ENCODE measurements at places on chromosomes 3 and 15. TPM values are rescaled to one million over a fixed set of nuclear protein-coding genes. Genes with fewer than 3 reads are reported as not detected.
A peak's percentile ranks its signal among the peaks of the same experiment; 100 is the strongest.

Gene THSD4
- polyA plus RNA-seq, result 20.8 TPM

DNA sequence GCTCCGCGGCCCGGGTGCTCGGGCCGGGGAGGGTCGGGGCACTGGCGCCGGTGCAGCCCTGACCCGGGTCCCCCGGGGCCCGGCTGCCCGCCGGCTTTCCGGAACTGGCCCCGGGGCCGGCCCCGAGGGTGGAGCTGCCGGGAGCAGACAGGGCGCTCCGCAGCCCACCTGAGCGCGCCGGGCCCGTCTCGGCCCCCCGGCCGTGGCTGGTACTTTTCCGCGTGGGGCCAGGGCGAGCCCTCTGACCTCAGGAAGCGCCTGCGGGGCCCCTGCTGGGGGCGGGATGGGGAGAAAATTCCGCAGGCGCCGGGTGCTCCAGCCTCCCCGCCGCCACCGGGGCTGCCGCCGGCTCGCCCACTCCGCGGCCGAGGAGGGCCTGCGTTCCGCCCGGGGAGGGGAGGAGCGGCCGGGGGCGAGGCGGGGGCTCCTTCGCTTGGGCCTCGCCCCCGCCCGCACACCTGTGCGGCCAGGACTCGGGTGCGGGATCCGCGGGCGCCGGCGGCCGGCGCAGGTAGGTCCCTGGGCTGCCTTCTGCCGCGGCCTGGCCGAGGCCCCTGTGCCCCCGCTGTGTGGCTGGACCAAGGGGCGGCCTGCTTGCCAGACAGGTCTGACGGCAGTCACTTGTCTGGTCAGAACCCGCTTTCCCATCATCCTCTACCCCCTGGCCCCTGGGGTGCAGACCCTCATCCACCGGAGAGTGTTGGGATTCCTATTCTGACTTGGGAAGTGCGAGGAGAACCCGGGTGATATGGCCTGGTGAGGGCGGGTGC is 3.5 kb downstream of the FURIN start:
- DNase-seq, result peak; percentile 48

Gene CYP1A2
- polyA plus RNA-seq, result not detected

- DNase-seq, result peak; percentile 23
These were observed 134.1 kb downstream of the PDZRN3 start for GRCh38 chr3:73490453-73491286.

GRCh38 chr15:56371495-56372147 is 6.4 kb downstream of the TEX9 start:
- DNase-seq, result no peak

GRCh38 chr3:133393204-133393603 is 6.7 kb upstream of the BFSP2 start:
- no peak for DNase-seq

GRCh38 chr3:121481106-121481880 is 64.5 kb downstream of the POLQ start:
- no peak for DNase-seq

- DNase-seq, result no peak
These were observed 31.9 kb upstream of the TSC22D2 start for GRCh38 chr3:150376001-150376848.

GRCh38 chr15:31228011-31228484 is 98.6 kb upstream of the KLF13 start:
- no peak for DNase-seq

GRCh38 chr3:115396801-115397200 is 226.5 kb upstream of the GAP43 start:
- no peak for DNase-seq

DNA sequence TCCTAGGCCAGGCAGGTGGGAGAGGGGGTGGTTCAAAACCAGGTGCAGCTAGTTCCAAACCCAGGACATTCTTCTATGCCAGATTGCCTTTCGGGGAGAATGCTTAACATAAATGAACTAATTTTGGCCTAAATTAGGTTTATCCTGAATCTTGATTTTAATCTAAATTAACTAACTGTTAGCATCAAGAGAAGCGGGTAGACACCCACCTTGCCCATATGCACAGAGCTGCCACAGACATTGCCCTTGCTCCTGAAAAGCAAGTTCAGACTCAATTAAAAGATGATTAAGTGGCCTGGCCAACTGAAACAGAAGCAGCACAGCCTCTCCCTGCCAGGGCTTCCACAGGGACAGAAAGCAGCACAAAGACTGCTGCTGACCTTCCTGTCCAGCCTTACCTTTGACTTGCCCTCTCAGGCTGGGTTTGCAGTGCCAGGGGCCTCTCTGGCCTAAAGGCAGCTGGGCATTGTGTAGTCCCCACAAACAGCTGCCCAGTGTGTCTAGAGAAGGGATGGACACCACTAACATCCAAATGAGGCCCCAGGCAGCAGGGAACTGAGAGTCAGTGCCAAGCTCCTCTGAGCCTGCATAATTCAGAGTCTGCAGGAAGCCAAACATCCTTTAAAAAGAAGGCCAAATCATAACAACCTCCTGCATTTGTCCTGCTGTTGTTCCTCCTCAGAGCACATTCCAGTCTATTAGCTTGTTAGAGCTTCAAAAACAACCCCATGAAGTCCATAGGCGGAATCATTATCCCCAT is 15.4 kb upstream of the OXTR start:
- DNase-seq, result no peak

DNA sequence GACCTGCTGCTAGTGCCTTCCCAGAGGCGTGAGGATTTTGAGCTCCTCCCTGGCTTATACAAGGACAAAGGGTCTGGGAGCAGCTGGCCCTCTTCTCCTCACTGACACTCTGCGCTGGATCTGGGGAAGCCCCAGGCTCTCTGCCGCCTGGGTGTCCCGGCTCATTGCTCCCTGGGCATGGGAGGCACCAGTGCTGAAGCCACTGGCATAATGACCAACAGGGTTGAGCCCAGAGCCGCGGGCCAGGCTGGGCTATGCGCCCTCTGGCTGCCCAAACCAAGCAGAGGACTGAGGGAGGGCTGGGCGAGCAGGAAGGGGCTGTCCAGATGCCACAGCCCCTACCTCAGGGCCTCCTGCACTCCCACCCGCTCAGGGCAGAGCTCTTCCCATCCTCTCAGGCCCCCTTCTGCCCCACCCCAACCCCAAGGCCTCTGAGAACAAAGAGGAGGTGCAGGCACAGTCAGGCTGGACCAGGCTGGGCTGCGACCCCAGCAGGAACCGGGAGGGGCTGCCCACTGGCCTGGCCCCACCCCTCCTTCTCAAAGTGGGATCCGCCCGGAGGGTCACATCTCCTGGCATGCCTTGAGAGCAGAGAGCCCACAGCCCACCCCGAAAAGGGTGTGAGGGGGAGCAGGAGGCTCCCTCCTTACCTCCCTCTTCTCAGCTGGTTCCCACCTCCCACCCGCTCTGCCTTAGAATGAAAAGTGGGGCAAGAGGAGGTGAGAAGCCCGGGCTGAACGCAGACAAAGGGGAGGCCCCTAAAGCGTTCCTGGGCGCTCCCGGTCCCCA is 1.6 kb downstream of the LINGO1 start:
- no peak for DNase-seq

- no peak for DNase-seq
These were observed 183.2 kb downstream of the GAP43 start for GRCh38 chr3:115806501-115806900.

DNA sequence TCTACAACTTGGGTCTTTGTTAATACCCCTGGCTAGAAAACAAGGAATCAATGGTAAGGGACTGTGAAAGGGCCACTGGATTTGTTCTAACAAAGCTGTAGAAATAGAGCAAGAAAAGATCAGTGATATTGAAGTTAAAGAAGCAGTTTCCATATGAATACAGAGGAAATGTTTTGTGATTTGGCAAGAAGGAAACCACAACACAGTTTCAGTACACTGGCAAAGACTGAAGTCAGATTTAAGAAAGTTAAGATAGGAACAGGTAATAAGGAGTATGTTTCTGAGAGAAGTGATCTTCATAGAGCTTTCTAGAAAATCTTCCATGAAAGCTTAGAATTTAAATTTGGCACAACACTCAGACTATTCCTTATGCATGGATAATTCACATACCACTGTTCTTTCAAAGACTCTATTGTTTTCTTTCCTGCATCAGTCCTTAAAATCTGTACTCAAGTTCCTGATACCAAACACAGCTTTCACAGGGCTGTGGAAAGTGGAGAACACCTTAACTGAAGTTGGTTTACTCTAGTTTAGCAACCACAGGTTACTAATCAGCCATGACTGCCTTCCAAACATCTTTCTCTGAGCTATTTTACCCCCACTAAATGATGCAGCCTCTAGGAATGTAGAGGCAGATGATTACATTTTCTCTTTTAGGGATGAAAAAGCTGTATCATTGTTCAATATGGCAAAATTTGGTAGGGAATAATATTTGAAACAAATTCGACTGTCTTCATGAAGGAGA is 32.4 kb upstream of the ALCAM start:
- no peak for DNase-seq

Gene SLC4A7
- polyA plus RNA-seq, result 3.3 TPM

GRCh38 chr3:46576879-46577278 is 10.8 kb upstream of the LRRC2 start:
- DNase-seq, result no peak

DNA sequence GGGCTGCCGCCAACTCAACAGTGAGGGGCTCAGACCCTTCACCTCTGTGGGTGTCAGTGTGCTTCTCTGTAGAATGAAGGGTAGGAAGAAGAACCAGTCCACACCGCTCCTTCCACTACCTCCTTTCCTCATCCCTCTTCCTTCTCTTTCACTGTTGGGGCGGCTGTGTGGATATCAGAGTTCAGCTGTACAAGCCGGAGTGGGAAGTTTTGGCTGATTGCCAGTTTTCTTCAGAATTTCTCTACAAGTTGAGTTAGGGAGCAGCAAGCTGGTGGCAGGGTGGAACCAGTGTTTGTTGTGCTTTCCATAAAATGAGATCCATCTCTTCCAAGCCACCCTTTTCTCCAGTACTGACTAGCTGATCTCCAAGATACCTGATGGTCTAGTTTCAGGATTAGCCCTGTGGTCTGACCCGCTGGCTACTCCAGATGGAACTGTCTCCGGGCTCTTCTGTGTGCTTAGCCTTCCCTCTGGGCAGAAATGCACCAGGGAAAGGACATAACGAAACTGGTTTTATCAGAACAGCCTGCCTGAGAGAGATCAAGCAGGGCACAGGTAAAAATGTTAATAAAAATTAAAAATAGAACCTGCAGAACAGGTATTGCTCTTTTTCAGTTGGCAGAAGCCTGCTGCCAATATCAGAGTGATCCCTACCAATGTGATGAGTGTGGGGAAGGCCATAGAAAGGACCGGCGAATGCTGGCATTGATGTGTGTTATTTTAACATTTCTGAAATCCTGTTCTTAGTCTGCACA is 169.9 kb upstream of the TSC22D2 start:
- no peak for DNase-seq

GRCh38 chr3:25964141-25964540 is 174.3 kb downstream of the OXSM start:
- DNase-seq, result no peak

- no peak for DNase-seq
These were observed 94.7 kb downstream of the IL5RA start for GRCh38 chr3:3015185-3016089.

- DNase-seq, result peak; percentile 90
These were observed at the start of gene CCDC50 for GRCh38 chr3:191328962-191329653. Gene CCDC50, plus strand, starts transcription at chr3:191329394. Its CDS starts 281 bp downstream, at chr3:191329675.

Gene FAM131A
- polyA plus RNA-seq, result 21.6 TPM

Gene PRICKLE2
- 1.8 TPM for polyA plus RNA-seq

- DNase-seq, result no peak
These were observed 35.1 kb upstream of the CPB1 start for GRCh38 chr3:148792516-148792915.

DNA sequence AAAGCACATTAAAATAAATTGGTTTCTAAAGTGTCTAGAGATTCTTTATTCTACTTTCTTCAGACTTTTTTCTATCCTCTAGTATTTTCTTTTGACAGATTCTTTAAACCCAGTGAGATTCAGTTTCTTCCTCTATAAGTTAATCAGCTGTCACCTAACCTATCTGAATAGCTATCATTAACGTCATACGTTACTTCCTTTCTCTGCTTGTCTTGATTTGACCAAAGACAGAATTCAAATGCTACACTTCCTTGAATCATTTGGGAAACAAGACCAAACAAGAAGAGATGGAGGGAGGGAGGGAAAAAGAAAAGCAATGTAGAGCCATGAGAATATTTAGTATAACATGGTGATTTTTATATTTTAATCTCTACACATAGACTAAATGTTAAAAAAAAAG is 235.2 kb downstream of the NAALADL2 start:
- no peak for DNase-seq
